ENCODE measurements at places on chromosomes 6 and 20.

DNA sequence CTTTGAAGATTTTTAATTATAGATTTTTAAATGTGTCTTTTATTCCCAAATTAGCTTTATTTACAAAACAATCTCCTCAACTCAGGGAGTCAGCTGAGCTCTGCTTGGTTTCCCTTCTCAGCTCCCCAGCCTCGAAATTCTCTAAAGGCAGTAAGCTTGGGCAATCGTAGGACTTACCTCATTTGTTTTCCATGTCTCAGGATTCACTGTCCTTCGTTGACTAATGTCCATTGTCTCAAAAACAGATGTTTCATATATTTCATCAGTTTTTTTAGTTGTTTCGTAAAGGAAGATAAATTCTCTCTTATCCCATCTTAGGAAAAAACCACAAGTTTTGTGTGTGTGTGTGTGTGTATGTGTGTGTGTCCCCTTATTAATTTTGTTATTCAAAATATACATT lies 102.2 kb upstream of the ADGRF1 start:
- no peak for DNase-seq

DNA sequence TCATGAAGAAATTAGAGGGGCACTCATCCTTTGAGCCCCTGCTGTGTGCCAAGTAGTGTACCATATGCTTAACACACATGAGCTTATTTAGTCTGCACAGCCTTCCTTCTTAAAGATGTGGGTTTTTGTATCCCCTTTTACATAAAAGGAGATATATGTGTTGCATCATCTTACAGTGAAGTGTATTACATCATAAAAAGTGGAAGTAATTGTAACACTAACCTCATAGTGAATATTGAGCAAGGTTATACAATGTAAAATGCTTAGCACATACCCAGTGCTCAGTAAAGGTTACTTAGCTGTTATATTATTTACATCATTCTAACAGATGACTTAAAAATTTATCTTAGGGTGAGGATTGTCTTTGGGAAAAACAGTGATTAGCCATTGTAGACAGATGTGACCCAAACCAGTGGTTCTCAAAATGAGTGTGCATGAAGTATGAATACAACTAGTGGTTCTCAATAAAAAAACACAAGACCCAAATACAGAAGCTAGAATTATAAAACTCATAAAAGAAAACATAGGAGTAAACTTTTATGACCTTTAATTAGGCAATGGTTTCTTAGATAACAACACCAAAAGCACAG lies 3.8 kb upstream of the PIGU start:
- no peak for DNase-seq

GRCh38 chr6:103784117-103784516 lies 1075.6 kb downstream of the HACE1 start:
- DNase-seq: no peak

DNA sequence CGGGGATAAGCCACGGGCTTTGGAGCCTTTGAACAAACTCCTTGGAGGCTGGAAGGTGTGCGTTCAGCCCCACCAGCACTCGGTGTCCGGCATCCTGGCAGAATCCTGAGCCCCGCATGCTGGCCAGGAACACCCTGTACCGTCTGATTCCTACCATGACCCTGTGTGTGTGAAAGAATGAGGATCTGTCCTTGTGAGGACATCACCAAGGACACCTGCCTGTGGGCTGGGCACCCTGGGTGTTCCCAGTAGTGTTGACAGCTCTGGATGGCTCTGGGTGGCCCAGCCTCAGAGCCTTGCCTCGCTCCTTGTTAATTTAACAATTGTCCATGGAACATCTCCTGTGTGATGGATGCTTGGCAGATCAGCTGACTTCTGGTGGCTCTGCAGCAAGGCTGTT lies 234.3 kb downstream of the QKI start:
- DNase-seq: no peak

- no peak for DNase-seq
Observed at GRCh38 chr20:55200317-55200716, 724.9 kb downstream of the DOK5 start.

DNA sequence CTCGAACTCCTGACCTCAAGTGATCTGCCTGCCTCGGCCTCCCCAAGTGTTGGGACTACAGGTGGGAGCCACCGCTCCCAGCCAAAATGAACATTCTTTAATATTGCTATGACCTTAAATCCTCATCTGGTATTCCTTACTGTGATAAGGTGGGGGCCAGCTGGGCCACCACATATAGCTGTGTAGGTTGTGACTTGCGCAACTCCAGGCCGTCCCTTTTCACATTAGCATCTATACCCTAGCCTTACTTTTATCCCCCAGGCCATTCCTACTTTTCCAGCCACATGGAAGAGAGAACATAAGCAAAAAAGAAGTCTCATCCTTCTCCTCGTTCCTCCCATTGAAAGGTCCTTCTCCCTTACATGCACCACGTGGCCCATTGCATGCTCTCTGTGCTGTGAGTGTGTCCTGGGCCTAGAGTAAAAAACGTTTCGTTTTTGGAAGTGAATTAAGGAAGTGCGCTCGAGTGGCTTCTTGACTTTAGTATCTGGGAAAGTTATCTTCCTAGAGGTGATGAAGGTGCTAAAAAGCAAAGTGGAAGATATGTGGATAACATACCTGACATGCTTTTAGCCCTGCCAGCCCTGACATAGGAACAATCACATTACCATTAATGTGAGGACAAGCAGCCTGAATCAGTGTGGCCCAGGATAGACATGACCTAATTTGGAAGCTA lies 56.8 kb upstream of the KIF13A start:
- no peak for DNase-seq

- DNase-seq: no peak
Observed at GRCh38 chr6:96611342-96611991, 48.5 kb downstream of the FHL5 start.

DNA sequence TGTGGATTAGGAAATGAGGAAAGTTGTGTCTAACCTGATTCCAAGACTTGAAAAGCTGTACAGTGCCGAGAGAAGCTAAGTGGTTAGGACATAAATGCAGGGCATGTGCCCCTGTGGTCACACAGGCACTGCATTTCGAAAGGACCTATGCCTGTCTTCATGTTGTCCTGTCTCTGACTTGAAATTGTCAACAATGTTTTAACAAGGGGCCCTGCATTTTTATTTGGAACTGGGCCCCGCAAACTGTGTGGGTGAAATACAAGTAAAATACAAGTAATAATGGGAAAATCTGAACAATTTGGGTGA lies 38.8 kb downstream of the MRS2 start:
- no peak for DNase-seq

DNA sequence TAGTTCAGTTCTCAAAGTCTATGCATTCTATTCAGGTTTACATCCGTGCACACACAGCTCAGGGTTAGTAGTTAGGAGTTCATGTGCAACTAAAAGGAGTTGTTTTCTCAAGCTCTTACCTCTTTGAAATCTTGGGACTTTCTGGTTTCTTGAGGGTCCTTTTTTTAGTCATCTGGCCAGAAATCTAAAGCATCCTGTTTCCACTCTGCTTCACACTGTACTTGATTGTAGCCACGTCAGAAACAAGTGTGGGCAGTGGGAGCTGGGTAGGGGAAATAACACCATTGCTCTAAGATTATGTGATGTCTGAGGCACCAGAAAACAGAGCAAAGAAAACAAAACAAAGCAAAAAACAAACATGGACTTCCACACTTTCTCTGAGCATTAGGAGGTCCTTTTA lies 58.3 kb downstream of the HDGFL1 start:
- no peak for DNase-seq

DNA sequence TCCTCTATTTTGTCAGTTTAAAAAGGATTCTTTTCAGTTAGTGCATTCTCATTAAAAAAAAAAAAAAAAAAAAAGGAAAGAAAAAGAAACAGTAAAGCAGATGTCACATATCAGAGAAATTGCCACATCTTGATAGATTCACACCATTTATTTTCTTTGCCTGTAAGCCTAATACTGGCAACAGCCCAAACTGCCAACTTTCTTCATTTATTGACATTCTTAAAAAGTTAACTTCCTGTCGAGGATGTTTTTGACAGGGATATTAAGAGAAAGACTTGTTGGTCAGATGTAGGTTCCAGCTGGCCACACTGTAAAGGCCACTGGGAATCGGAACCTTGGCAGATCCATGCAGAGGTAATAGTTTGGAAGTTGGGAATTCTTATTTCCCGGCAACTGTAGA lies 332.6 kb downstream of the NRN1 start:
- no peak for DNase-seq

DNA sequence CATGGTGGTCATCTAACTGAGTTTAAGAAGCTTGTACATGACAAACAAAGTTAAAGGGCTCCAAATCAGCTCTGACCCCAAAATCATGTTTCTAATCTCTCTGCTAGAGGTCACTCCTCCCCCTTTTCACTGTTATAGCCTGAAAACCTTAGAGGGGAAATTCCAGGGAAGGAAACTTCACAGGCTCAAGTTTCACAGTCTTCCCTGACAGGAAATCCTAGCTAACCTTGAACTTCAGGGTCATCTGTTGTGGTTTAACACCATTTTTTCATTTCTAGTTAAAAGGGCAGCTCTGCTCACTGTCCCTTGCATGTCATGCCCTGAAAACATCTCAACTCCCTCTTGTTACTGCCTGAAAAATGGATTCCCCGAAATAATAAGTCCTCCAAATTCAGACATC lies 104.4 kb upstream of the BMP2 start:
- no peak for DNase-seq

GRCh38 chr6:63897459-63897858 lies 261.9 kb downstream of the PHF3 start:
- DNase-seq: no peak

- no peak for DNase-seq
Observed at GRCh38 chr6:55651015-55651414, 72.0 kb upstream of the HMGCLL1 start.

DNA sequence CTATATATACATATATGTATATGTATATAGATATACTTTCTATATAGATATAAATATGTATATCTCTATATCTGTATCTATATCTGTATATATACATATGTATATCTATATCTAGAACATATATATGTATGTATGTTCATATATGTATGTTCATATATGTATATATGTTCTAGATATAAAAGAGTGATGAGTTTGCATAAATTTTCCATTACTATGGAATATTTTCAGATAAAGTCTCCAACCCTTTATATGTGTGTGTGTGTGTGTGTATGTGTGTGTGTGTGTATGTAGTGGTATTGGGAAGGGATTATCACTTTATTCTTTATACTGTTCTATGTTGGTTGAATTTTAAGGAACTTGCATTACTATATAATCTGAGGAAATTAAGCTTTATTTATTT lies 33.3 kb downstream of the SYNE1 start:
- no peak for DNase-seq

Measured in ecto neural progenitor cell (in vitro differentiated cells).